Trophoblast cell (in vitro differentiated cells and primary cell): ENCODE measurements at places on chromosomes 5 and 9.

DNA sequence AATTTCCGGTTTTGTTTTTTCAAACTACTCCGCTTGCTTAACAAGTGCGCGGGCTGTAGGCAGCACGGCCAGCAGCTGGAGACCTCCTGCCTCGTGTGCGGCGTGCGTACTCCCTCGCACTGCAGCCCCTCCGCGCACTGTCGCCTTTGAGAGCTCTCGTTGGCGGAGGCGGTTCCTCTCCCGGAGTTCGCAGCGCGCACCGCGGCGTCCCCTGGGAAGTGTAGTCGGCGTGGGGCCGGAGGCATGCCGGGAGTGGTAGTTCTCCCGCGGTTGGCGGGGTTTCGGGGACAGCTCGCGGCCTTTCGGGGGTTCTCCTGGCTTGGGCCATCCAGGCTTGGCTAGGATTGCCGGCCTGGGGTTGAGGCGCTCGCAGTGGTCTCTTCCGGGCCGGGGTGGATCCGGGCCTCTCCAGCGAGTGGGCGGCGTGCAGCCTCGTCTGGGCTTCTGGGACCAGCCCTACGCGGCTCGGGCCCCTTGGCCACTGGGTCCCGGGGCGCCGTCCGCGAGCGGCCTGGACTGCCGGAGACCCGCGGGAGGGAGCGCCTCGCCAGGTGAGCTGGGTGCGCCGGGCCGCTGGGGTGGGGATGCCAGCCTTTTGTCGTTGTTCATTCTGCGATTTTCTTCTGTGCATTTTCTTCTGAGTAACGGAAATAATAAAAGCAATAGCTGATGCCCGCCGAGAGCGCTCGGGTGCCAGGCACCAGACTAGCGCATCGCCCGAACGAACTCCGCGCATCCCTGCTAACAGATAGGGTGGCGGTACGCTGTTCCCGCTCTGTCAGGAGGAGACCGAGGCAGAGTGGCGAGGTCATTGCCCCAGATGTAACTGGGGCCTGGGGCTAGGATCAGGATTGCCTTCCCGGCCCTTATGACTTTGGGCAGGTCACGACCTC is at the start of gene ZNF354C:
ZNF354C (plus strand) TSS at position 258 of the 893 bp plus-strand sequence. CDS start 1,696 bp downstream, outside the sequence.
- peak; percentile 65 for DNase-seq

DNA sequence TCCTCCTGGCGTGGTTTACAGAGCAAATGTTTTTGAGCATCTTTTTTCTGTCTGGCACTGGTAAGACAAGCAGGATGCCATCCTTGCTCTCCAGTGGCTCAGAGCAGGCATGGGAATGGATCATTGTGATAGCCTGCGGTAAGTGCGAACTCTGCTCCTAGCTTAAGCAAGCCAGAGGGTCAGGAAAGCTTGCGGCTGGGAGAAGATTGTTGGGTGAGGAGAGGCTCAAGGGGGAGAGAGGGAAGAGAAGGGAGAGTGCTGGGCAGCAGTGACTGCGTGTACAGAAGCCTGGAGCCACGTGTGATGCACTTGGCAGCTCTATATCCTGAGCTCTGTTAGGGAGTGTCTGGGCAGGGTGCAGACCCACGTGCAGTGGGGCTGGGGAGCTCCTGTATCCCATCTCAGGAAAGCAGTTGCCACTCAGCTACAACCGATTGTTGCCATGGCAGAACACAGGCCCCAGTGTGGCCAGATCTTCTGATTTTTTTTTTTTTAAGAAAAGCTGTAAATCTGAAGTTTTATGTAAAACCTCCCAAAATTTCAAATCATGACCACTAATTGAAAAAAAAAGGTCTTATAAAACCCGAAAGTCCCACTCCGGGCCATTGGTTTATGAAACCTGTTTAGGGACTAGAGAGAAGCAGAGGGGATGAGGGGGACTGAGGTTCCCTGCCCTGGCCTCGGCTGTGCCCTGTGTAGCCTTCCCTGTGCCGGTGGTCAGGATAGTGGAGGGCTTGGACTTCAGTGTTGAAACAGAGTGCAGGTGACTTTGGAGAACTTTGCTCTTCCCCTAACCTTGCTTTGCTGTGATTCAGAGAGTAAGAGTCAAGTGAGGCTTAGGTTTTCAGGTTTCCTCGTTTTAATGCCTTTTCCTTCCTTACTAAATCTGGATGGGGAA is 67.3 kb downstream of the ZNF618 start:
- DNase-seq = no peak

DNA sequence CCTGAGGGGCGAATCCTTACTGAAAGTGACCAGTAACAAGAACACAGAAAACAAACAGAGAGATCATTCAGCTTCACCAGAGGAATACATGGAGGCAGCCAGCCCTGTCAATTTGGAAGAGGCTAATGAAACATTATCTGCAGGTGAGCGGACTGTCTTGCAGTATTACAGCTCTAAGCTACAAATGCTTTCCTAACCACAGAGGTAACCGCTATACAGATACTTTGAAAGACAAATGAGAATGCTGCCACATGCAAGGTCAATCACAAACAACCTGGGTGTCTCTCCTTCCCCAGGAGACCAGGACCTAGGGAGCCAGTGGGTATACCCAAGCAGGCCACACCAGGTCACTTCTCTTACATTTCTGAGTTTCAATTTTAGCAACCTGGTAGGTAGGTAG is 30.2 kb downstream of the EFNA5 start:
- no peak for DNase-seq

- DNase-seq = no peak
Measured at GRCh38 chr5:20367178-20367577, 379.2 kb upstream of the CDH18 start.

DNA sequence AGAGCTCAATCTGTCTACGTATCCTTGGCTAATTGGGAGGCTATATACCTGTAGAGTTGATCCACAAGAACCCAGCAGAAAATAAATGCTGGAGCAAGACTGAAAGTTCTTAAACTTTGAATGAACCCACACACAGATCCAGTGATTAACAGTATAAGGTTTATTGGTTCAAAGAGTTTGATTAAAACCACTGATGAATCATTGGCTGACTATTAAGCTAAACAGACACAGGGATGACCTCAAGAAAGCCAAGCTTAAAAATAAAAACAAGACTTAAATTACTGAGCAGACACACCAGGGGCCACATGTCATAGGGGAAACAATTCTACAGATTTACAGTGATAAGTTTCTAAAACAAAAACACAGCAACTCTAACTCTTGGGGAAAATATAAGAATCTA is 163.6 kb downstream of the SPATA31D1 start:
- no peak for DNase-seq

- DNase-seq = no peak
Measured at GRCh38 chr5:67857502-67857901, 358.1 kb upstream of the PIK3R1 start.

- no peak for DNase-seq
Measured at GRCh38 chr5:133396814-133397213, 215.5 kb downstream of the FSTL4 start.

- peak; percentile 78 for DNase-seq
Measured at GRCh38 chr5:59137846-59138245, 555.0 kb downstream of the RAB3C start.

- no peak for DNase-seq
Measured at GRCh38 chr5:147484708-147485020, 25.2 kb downstream of the DPYSL3 start.

- DNase-seq = no peak
Measured at GRCh38 chr5:127959152-127959764, 124.3 kb upstream of the SLC12A2 start.

DNA sequence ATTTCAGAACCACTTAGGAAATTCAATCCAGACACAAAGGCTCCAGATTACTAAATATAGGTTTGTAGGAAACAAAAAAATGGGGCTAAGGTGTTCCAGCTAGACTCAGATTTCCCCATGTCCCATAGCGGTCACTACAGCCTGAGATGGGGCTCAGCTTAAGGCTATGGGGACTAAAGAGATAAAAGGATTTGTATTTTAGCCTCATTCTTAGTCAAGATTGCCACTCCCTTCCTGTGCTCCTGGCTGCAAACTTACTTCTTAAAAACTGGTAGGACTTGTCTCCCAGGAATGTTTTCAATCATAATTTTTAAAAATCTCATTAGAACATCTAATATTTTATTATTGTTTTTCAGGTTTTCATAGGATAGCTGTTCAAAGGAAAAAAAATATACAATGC is 253.8 kb upstream of the DAB2 start:
- no peak for DNase-seq

- DNase-seq = no peak
Measured at GRCh38 chr9:76415154-76415553, 20.9 kb upstream of the RFK start.

DNA sequence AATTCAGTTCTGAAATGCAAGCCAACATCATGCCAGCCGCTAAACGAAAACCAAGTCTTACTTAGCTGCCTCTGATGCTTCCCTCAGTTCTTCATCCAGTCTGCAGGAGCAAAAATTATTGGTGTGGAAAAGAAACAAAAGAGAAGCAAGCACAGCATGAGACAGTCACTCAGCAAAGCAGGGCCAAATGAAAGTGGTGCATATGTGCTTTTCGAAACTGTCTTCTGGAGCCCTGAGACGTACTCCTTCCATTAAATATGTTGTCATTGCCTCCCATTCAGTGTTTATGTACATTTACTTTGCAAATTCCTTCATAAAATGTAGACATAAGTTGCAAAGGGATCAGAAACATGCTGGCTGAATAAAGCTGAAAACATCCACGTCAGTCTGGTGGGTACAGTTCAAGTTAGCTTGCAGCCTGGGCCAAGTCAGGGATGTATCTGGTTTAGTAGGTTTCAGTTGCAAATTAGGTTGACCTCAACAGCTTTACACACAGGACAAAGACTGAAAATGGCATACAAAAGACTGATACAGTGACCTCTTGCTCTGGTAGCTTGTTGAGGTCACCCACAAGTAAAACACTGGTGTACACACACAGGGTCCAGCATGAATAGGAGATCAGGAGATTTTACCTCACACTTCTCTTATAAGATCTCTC is 139.7 kb upstream of the PCA3 start:
- no peak for DNase-seq

DNA sequence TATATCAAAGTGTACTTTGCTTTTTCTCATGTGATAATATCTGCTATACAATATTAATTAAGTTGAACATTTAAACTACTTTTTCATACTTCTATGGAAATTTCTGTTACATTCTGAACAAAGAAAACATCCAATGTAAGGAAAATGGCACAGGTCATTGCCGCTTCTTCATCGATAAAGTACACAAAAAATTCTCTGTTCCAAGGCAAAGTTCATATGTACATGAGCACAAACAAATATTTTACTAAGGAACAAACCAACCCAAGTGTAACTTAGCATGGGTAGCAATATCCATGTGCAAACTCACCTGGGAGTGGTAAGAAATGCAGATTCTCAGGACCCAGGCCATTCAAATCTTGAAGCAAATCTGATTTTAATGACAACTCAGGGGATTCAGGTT is 139.8 kb downstream of the TMEM161B start:
- DNase-seq = no peak

GRCh38 chr5:96968074-96968473 is 32.2 kb downstream of the LNPEP start:
- peak; percentile 27 for DNase-seq

GRCh38 chr9:33230756-33231622 is 9.0 kb upstream of the SPINK4 start:
- DNase-seq = peak; percentile 82

GRCh38 chr9:15328946-15329345 is 21.9 kb upstream of the TTC39B start:
- DNase-seq = no peak

GRCh38 chr5:174348311-174348981 is 302.9 kb downstream of the NSG2 start:
- DNase-seq = no peak

- peak; percentile 27 for DNase-seq
Measured at GRCh38 chr9:123710299-123710698, 219.6 kb downstream of the DENND1A start.

DNA sequence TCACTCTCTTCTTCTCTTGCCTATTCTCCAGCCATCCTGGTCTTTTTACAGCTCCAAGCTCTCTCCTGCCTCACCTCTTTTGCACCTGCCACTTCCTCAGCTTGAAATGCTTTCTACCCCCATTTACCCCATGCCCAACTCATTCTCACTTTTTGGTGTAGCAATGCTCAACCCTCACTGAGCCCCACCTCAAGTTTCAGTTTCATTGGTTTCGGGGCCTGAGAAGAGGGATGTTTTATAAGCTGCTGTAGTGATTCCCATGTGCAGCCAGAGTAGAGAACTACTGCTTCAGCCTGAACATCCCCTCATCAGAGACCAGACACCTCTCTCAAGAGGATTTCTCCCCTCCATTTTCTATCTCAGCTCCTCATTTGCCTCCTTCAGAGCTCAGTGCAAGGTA is 45.2 kb upstream of the FYB1 start:
- DNase-seq = no peak

GRCh38 chr5:40615586-40616170 is 64.0 kb upstream of the PTGER4 start:
- no peak for DNase-seq

- DNase-seq = peak; percentile 5
Measured at GRCh38 chr9:17135295-17136160, 688 bp downstream of the CNTLN start.

- peak; percentile 80 for DNase-seq
Measured at GRCh38 chr9:14616188-14616982, 76.8 kb downstream of the ZDHHC21 start.

- no peak for DNase-seq
Measured at GRCh38 chr5:55923865-55924500, 70.8 kb downstream of the IL6ST start.

DNA sequence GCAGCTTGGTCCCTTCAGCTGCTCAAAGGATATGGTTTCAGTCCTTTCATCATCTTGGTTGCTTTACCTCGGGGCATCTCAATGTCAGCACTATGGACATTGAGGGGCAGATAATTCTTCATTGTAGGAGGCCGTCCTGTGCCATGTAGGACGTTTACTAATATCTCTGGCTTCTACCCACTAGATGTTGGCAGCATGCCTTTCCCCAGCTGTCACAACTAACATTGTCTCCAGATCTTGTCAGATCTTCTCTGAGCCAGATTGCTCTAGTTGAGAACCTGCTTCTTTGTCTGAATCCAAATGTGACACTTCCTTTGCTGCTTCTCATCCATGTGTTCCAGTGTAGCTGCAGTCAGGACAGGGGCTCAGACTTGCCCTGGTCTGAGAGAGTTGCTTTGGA is 10.3 kb downstream of the PTPA start:
- DNase-seq = no peak

DNA sequence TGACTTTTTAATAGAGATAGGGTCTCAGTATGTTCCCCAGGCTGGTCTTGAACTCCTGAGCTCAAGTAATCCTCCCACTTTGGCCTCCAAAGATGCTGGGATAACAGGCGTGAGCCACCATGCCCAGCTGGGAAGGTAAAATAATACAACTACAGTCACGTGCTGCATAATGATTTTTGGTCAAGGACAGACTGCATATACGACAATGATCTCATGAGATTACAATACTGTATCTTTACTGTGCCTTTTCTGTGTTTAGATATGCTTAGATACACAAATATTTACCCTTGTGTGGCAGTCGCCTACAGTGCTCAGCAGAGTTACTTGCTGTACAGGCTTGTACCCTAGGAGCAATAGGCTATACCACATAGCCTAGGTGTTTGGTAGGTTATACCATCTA is 14.2 kb upstream of the IRF1 start:
- DNase-seq = no peak

GRCh38 chr5:39469176-39469575 is 44.4 kb upstream of the DAB2 start:
- DNase-seq = no peak
